ENCODE measurements at places on chromosomes 2 and 18.

DNA sequence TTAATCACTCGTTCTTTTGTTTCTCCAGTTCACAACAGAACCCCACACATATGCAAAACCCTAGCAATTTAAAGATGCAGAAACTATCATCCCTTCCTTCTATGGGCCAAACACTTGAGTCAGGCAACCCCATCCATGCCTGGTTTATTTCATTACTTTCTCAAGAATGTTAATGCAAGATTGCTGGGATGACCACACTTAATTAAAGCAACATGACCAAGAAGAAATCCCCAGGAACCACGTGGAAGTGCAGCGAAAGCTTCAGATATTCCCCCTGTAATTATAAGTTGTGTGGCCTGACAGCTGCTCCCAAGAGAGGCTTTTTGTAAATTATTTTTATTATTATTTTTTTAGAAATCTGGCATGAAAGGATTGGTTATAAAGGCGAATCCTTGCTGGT is 246.2 kb upstream of the ID2 start:
- DNase-seq, result no peak

DNA sequence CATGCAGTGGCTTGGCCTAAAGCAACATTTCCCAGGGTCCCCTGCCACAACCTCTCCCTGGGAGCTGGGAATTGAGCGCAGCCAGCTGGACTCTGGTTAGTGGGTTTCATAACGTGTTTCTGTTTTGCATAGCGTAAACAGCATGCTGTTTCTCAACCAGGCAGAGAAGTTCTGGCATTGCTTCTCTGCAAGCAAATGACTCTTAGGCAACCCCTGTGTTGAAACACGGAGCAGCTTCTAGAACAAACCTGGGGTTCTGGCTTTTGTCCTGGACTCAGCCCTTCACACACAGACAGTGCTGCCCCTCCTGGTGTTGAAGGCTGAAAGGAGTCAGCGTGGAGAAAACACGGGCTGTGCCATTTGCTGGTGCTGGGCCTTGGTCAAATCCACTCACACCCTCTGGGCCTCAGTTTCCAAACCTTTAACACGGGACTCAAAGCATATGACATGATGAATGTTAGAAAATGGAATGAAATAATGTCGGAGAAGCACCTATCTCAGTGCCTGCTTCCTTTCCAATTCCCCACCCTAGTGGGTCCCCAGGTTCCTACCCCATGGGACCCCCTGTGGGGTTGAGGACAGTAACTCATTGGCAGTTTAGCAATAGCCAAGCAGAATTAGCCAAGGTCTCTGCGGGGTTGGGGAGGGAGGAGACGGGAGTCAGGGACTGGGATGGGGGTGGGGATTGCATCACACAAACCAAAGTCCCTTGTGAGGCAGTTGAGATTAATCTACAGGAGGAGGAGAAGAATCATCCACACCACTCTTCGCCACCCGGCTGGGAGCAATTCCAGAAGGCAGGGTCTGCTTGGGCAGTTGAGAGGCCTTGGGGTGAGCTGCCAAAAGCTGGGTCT is 30.2 kb upstream of the IL1R2 start:
- DNase-seq, result no peak

- no peak for DNase-seq
Observed at GRCh38 chr18:3796434-3796833, 346.5 kb downstream of the TGIF1 start.

GRCh38 chr18:12908706-12909105 is 24.7 kb upstream of the PTPN2 start:
- DNase-seq, result no peak

DNA sequence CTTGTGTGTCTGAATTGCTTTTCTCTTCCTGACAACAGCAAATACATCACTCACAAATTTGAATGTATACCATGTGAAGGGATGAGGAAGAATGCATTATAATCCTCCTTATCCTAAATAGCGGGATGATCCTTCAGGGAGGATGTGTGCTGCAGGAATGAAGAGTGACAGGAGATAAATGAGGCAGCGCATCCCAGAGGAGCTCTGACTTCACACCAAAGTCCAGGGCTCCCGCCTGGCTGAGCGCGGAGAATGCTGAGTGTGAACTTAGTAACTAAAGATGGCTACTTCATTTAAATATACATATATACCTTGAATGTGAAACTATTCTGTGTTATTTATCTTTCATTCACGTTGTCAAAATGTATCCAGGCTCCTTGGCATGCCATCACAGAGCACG is 145.2 kb upstream of the TPO start:
- no peak for DNase-seq

Measured in NCI-H146 (cell line).